ENCODE measurements at places on chromosomes 13 and 19.

- peak; percentile 26 for DNase-seq
- H3K4me1 ChIP-seq: peaks cover 26% of the 10 kb centered on the region
- no peaks in the 10 kb centered on the region for H3K36me3 ChIP-seq
- no peak overlapping the region for H3K27ac ChIP-seq
- no peak overlapping the region for H3K4me3 ChIP-seq
Measured at GRCh38 chr13:76884186-76884906, 1.9 kb downstream of the KCTD12 start.

DNA sequence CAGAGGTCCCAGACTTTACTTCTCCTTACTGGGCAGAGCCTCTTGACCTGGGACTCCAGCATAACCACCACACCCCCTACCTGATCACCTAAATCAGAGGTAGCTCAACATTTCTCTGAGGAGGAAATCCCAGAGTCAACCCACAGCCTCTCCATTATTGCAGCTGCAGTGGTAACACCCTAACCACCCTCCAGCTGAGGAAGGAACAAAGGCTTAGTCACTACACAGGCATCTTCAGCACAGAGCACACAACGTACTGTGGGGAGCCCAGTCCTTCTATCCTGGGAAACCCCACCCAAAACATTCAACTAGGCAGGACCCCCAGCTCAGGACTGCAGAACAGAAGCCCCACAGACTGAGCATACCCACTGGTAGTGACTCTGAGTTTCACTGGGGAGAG is 824.7 kb upstream of the SLITRK5 start:
- no peak overlapping the region for H3K27ac ChIP-seq
- H3K4me1 ChIP-seq: no peaks in the 10 kb centered on the region
- no peaks in the 10 kb centered on the region for H3K27me3 ChIP-seq
- no peak overlapping the region for H3K4me3 ChIP-seq
- no peaks in the 10 kb centered on the region for H3K36me3 ChIP-seq
- no peak for DNase-seq

GRCh38 chr19:51250786-51251467 is at the start of gene SIGLECL1:
Gene SIGLECL1, plus strand, starts transcription at chr19:51251080. Its CDS starts 12,993 bp downstream, at chr19:51264073.
- H3K4me1 ChIP-seq: peaks cover 20% of the 10 kb centered on the region
- H3K27ac ChIP-seq: no peak within 1 kb of the TSS
- DNase-seq: no peak
- H3K4me3 ChIP-seq: no peak within 1 kb of the TSS
- no peaks in the 10 kb centered on the region for H3K36me3 ChIP-seq
- H3K27me3 ChIP-seq: no peaks in the 10 kb centered on the region

DNA sequence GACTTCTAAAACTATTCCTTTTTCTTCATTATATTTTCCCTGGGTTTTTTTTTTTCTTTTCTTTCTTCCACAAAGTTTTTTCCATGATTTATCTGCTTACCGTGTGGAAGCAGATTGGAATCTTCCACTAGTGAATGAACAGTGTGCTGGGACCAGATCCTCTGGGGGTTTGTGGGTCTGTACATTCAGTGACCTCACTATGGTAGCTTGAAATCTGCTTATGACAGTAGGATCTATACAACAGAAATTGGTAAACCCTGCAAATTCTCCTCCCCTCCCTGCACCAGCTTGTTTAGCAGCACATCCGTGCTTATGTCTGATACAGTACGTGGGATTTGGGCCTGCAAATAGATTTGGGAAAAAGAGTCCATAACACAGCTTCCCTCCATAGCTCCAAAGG is 26.0 kb upstream of the MAB21L1 start:
- H3K4me1 ChIP-seq: no peaks in the 10 kb centered on the region
- no peak for DNase-seq
- no peaks in the 10 kb centered on the region for H3K27me3 ChIP-seq
- no peaks in the 10 kb centered on the region for H3K36me3 ChIP-seq
- no peak overlapping the region for H3K27ac ChIP-seq

Measured in CD4-positive, CD25-positive, alpha-beta regulatory T cell (primary cell).